ENCODE measurements at places on chromosomes 2 and 18. TPM values are rescaled to one million over a fixed set of nuclear protein-coding genes. Genes with fewer than 3 reads are reported as not detected.

The RFTN2 gene
- polyA plus RNA-seq = 0.12 TPM

The CNRIP1 gene
- not detected for polyA plus RNA-seq

The TDRD15 gene
- not detected for polyA plus RNA-seq

The L3MBTL4 gene
- polyA plus RNA-seq = 0.49 TPM
